ENCODE measurements at places on chromosomes 16 and 17. TPM values are rescaled to one million over a fixed set of nuclear protein-coding genes. Genes with fewer than 3 reads are reported as not detected.

- DNase-seq = no peak
These were observed 15.3 kb downstream of the TBCD start for GRCh38 chr17:82767041-82767754.

GRCh38 chr16:54631782-54632181 is 298.9 kb upstream of the IRX5 start:
- DNase-seq = no peak

DNA sequence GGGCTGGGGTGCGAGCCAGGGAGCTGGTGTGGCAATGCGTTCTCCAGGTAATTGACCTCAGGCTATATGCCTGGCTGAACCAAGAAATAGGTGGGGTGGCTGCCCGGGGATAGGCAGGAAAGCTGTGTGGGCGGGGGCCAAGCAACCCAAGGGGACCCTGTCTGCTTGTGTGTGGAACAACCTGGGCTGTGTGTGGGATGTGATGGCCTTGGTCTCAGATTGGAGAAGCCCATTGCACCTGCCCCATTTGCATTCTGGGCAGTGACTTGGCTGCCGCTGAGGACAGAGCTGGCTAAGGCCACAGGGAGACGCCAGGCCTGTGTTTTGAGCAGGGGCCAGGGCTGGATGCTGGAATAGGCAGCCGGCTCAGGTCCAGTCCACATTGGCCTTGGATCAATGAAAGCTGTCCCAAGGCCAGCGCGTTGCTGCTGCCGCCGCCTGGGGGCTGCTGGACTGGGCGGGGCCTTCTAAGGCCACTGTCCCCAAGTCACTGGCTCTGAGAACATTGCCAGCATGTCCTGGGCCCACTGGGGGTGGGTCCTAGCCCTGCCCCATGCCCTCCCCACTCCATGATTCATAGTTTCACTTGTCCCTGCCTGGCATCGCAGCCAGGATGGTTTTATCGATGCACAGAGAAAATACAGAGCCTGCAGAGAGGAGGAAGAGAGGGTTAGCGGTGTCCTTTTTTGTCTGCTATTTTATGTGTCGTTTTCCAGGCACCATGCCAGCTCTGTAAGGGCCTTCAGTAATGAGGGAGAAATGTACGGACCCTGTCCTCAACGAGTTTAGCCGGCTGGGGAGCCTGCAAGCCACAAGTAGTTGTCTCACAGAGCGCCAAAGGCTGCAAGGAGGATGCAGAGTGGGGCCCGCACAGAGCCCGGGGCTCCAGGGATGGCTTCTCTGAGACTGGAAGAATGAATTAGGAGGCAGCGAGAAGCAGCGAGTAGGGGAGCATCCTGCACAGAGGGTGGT is 43.9 kb downstream of the NKD1 start:
- DNase-seq = no peak

- no peak for DNase-seq
These were observed 24.5 kb upstream of the SPPL2C start for GRCh38 chr17:45820052-45820780.

DNA sequence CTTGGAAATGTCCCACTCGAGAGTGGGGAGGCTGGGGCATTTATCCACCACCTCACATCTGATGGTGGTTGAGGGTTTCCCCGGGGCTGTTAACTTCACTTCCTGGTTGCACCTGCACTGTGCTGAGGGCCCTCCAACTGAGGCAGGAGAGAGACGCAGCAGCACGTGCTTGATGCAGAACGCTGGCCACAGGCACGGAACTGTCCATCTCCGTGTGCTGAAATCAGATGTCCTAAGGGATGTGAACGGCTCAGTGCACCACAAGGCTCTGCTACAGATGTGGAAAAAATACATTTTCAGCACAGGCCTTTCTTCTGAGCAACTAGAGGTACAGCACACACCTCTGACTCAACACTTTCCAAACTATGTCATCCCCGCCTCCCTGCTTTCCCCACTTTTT is 114.8 kb upstream of the C16orf82 start:
- DNase-seq = no peak

DNA sequence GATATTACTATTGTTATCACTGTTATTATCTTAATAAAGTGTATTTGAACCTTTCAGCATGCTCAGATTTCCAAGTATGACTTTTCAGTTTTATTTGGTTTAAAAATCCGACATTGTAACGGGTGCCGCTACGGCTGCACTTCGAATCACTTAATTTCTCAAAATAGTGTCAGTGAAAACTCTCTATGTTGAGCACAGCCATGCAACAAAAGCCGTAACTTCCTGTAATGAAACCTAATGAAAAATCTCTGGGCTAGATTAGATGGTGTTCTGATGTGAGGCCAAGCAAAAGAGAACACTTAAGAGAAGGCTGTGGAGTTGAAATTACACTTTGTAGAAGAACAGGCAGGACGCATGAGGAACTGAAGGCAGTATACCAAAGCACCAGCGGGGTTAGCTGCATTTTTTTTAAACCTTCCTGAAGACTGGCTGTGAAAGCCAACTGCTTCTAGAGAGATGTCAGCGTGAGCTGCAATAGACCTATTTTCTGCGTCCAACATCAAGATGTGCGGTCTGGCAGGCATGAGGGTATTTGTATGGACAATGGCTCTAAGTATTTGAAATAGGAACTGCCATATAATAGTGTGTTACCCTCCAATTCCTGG is 1545.0 kb upstream of the GOT2 start:
- no peak for DNase-seq

DNA sequence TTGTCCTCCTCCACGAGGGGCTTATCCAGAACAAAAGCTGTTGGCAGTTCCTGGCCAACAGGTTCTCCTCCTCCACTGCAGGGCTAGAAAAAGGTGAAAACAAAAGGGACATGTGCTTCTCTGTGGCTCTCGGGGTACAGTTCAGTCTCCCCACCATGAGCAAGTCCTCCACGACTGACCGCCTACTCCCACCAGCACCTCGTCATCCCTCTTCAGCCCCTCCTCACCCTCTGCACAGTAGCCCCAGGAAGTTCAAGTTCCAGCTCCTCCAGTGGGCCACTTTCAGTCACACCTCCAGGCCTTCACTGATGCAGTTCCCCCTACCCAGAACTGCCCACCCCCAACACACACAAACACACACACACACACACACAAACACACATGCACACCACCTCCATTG is 19.4 kb downstream of the KRT9 start:
- no peak for DNase-seq

- DNase-seq = no peak
These were observed 31.2 kb downstream of the MMD start for GRCh38 chr17:55390364-55390977.

GRCh38 chr16:88673716-88674379 is 11.0 kb upstream of the MVD start:
- no peak for DNase-seq

GRCh38 chr16:4347010-4347409 is 4.1 kb downstream of the PAM16 start:
- no peak for DNase-seq

- no peak for DNase-seq
These were observed 39.9 kb downstream of the BAIAP2 start for GRCh38 chr17:81074875-81075274.

GRCh38 chr17:64458756-64459155 is 9.8 kb downstream of the MILR1 start:
- no peak for DNase-seq

DNA sequence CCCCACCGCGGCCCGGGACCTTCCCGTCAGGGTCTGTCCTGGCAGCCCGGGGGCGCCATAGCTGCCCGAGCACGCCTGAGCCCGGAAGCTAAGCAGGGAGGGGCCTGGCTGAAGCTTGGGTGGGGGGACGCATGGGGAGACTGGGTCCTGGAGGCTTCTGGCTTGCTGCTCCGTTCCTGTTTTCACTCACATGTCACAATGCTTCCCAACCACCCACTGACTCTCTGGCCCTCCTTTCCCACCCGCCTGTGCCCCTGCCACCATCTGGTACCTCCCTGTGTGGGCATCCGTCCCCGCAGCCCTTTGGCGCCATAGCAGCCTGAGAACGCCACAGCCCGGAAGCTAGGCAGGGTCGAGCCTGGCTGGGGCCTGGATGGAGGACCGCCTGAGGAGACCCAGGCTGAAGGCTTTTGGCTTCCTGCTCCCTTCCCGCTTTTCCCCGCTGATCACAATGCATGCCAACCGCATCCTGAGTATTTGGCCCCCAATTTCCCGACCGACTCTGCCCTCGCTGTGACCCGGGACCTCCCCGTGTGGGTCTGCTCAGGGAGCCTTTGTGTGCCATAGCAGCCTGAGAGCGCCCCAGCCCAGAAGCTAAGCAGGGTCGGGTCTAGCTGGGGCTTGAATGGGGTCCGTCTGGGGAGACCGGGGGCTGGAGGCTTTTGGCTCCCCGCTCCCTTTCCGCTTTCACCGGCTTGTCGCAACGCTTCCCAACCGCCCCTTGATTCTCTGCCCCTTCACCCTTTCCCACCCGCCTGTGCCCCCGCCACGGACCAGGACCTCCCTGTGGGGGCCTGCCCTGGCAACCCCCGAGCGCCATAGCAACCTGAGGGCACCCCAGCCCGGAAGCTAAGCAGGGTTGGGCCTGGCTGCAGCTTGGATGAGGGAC is 2290.1 kb downstream of the TP53TG3F start:
- DNase-seq = peak; percentile 84

DNA sequence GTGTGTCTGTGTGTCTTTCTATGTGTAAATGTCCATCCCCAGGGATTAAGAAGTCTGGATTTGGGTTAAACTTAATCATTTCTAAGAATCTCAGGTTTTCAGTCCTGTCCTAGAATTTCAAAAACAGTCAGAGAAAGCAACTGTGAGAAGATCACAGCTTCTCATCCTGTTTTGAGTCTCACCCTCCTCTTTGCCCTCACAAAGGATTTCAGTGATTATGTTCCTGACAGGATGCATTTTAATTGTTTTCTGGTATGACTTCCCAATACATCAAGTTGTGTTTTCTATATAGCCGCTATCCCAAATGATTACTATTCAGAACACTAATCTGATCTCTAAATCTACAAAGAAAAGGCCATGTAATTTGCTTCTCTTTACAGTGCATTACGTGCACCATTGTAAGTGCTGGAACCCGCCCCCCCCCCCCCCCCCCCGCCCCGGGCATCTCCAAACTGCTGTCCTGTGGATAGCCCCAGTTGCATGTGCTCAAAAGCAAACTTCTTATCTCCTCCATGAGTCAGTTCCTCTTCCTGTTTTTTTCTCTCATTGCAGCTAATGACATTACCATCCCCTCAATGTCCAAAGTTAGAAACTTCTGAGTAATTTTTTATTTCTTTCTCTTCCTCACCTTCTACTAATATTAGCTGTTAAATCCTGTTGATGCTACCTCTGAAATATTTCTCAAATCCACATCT is 73.9 kb downstream of the CDH13 start:
- DNase-seq = no peak

DNA sequence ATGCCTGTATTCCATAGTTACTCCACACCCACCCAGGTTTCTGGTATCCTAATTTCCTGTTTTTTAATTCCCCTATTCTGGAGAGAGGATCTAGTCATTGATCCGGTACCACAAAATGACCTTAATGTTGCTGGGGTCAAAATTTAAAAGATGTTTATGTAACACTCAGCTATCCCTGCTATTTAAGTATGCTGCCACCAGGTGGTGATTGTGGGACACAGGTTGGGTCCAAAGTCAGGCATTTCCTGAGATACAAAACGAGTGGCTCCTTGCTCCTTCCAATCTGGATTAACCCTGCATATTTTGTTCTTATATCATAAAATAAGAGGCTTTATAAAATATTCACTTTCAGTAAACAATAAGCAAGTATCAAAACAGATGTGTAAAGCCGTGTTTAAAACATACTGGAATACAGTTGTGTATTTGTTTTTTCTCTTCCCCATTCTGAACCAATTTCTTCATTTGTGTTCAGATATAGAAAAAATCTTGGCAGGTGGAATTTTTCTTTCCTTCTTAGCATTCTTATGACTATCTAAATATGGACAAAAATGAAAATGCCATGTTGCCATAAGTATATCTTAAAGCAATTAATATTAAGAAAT is 16.3 kb downstream of the HS3ST4 start:
- no peak for DNase-seq

DNA sequence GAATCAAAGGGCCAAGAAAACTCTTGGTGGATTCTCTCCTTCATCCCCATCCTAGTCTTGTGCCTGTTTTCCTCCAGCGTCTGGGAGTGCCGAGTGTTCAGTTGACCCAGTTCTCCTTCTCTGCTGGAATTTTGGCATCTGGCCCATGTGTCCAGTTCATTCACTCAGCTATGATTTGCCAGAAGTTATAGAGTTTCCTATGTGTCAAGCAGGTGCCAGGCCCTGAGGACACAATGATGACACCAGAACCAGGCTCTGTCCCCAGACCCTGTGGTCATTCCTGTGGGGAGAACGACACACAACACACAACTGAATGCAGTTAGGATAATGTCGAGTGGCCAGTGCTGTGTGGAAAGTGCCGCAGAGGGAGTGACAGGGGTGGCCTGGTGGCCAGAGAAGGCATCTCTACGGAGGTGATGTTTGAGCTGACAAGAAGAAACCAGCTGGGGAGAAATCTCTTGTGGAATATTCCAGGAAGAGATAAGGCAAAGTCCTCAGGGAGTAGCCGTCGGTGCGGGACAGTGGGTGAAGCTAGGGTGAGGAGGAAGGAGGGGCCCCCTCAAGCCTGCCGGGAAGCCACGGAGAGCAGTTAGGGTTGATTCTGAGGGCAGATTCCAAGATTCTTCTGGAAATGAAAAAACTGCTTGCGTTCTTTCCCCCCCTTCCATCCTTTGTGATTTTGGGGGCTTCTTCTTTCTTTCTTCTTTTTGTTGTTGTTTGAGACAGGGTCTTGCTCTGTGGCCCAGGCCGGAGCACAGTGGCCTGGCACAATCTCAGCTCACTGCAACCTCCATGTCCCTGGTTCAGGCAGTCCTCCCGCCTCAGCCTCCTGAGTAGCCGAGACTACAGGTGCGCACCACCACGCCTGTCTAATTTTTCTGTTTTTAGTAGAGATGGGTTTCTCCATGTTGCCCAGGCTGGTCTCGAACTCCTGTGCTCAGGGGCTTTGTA is 35.8 kb upstream of the IL34 start:
- DNase-seq = no peak

GRCh38 chr16:27441998-27442397 is 40.0 kb downstream of the IL21R start:
- no peak for DNase-seq

- DNase-seq = no peak
These were observed 84.9 kb downstream of the RPA1 start for GRCh38 chr17:1914661-1915083.

- no peak for DNase-seq
These were observed 11.4 kb downstream of the UNC13D start for GRCh38 chr17:75832652-75833400.

DNA sequence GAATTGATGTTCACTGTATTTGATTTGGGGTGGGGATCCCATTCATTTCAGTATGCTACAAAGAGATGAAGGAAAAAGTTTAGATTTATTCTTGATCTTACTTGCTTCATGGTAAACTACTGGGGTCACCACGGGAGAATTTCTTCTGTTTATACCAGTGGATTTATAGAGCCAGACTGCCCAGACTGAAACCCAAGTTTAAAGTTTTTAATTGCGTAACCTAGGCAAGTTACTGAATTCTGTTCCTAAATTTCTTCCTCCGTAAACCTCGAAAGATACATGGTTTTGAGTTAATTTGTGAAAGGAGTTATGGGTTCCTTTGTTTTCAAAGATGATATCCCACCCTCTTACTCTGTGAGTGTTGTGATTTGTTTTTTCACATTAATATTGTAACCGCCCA is 26.4 kb downstream of the PIGL start:
- DNase-seq = no peak

GRCh38 chr17:11925262-11926021 is 71.8 kb downstream of the ZNF18 start:
- no peak for DNase-seq

Gene ARL17A
- total RNA-seq = 9.2 TPM

Gene CA5A
- not detected for total RNA-seq

Gene CD300H
- total RNA-seq = not detected

Gene SLC38A8
- not detected for total RNA-seq
